Caco-2 (cell line): ENCODE measurements at places on chromosomes 3 and 15.

DNA sequence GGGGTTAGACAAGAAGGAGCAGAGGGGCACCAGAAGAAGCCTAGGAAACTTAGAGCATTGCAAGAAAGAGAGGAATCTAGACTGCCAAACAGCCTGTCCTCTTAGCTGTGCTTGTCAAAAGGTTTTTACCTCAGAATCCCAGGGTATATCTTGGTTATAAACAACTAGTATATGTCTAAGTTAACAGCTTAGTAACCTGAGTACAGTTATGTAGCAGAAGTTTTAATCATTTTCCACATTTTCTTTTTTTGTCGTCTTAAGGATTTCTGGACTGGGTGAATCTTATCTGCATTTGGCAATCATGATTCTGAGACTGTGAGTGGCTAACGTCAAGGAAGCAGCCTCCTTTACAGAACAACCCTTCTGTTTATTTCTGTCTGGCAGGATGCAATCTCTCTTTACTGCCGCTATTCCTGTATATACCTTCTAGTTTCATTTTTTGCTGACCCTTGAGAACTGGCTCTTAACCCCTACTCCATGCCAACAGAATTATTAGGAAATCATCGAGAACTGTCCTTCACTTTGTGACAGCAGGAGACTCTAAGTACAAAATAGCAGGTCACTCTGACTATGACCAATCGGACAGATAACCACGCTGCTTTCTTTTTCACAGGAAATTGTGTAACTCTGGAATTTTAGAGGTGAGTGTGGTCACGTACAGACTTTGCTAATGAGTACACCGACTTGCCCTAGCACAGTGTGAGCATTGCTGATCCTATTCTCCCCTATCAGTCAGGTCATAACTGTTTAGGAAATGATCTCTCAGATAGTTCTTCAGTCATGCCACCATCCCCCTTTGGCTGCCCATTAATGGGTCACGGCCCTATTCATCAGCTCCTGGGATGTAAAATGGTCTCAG lies 3.3 kb upstream of the CP start:
- DNase-seq: peak; percentile 45

- no peak for DNase-seq
Measured at GRCh38 chr3:97232393-97233034, 418.1 kb downstream of the EPHA6 start.

DNA sequence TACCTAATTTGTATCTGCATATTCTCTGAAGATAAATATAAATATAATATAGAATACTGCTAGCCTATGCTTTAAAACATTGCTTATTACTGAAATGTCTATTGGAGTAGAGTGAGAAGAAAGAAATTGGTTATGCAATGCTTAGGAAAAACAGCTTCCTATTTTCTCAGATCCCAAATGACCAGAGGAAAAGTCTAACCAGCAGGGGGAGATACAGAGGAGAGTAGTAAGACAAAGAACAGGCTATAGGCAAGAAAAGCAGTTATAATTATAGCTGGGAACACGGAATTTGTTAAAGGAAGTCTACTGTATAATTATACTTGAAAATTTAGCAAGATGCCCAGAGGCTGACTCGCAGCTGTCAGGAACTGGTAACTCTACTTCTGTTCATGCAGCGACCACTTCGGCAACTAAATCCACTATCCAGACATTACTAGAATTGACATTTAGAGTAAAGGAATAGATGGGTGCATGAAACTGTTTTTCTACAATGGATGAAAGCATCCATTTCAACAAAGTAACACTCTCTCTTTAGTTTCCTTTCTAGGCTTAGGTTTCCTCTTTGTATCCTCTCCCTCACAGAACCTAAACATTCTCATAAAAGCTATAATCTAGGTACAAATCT lies 97.2 kb downstream of the TBC1D5 start:
- peak; percentile 67 for DNase-seq

GRCh38 chr3:154040283-154040682 lies 80.9 kb upstream of the ARHGEF26 start:
- DNase-seq: no peak

- no peak for DNase-seq
Measured at GRCh38 chr15:88472225-88472624, 4.7 kb downstream of the MRPS11 start.
